ENCODE measurements at places on chromosomes 2 and 18.

GRCh38 chr18:44636241-44636640 lies 44.4 kb upstream of the SETBP1 start:
- DNase-seq: peak; percentile 7

GRCh38 chr2:120590841-120591240 lies 144.8 kb upstream of the GLI2 start:
- DNase-seq: no peak

DNA sequence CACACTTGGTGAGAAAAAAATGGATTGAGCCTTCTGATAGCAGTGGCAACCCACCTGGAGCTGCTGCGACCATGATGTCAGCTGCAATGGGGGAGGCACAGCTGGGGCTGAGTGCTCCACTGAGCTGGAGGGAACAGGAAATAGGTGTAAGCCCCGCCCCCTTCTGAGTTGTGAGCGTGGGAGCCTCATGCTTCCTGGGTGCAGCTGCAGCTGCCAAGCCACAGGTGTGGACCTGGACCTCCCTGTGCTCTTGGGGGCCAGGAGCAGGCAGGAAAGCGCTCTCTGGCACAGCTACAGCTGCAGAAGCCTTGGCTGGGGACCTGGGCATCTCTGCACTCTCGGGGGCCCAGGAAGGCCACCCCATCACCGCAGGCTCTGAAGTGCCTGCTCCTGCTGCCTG lies 970.6 kb downstream of the DCDC2C start:
- peak; percentile 94 for DNase-seq

DNA sequence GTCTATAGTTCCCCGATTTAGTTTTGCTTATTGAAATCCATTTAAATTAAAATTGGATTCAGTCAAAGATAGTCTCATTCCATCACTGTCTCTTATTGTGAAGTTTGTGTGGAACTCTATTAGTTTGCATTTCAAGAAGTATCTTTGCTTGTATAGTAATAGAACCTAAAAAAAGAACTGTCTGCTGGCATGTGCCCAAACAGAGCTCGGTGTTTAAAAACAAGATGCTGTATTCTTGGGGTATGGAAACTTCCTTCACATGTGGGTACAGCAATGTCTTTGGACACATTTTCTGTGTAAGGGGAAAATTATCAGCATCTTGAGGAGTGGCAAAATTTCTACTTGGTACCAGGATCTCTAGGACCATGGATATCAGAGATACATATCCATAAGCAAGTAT lies 292.6 kb downstream of the PLCL1 start:
- no peak for DNase-seq

DNA sequence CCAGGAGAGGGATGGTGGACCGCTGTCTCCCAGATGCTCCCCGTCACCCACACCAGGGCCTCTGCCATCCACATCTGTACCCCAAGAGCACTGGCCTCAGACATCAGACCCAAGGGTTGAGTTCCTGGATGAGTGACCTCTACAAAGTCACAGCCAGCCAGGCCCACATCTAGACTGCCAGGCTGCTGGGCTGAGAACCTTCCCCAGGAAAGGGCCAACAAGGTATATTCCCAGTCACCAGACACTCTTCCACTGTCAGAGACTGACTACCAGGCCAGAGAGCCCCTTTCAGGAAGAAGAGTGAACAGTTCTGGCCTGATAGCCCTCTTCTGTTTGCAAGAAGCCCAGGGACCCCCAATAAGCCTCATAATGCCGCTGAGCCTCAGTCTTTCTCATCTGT lies 44.3 kb downstream of the C1QL2 start:
- no peak for DNase-seq

- DNase-seq: no peak
These were observed 31.2 kb downstream of the SMAD7 start for GRCh38 chr18:48919547-48919946.

- no peak for DNase-seq
These were observed 101.8 kb upstream of the ERBB4 start for GRCh38 chr2:212640428-212640827.

DNA sequence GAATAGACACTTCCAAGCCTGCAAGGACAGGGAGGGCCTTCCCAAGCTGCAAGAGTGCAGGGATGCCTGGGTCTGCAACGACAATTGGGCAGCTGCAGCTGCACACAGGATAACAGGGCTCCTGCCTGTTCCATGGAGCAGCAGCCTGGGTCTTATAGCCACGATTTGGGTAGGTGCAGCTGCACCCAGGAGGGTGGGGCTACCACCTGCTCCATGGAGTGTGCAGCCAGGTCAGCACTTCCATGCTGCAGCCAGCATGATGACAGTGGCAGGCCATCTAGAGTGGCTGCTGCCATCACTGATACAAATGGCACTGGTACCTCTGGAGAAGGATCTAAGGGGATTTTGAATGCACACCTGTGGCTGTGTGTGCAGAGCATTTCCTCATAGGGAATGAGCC lies 528.5 kb downstream of the DSC3 start:
- DNase-seq: no peak

GRCh38 chr2:150689590-150689989 lies 202.1 kb upstream of the RND3 start:
- DNase-seq: no peak

DNA sequence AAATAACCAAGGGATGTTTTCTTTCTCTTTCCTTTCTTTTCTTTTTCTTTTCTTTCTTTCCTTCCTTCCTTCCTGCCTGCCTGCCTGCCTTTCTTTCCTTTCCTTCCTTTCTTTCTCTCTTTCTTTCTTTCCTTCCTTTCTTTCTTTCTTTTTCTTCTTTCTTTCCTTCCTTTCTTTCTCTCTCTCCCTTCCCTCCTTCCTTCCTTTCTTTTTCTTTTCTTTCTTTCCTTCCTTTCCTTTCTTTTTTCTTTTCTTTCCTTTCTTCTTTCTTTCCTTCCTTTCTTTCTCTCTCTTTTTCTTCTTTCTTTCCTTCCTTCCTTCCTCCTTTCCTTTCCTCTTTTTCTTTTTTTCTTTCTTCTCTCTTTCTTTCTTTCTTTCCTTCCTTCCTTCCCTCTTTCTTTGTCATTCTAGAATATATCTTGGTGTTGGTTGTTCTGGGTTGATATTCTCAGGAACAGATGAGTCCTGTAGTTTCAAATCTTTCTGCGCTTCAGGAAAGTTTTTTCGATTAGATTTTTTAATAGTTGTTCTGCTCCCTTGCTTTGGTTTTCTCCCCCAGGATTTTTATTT lies 101.5 kb upstream of the FBXO11 start:
- DNase-seq: no peak
